ENCODE measurements at places on chromosomes 2 and 18.

DNA sequence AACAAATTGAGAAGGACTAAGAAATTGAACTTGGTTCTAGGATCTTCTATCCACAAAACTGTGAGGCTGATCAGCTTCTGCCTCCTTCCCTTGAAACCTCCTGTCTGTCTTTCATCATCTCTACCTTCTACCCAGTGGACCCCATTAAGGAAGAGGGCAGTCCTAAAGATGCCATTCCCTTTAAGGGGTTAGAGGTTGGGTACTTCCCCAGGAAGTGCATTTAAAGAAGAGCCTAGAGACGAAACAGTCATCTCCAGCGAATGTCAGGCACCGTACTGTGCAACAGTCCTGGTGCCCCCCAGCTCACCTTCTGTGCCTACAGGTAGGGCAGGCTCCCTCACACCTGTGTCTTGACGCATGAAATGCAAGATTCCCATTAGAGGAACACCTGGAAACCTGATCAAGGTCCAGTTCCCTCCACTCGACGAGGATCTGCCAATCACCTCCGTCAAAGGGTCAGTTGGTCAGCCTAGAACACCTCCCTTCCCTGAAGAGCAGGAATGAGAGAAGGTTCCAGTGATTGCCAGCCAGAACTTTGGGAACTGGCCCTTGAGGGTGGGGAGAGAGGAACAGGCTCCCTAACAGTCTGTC lies 20.9 kb downstream of the LOXHD1 start:
- no peak for DNase-seq

DNA sequence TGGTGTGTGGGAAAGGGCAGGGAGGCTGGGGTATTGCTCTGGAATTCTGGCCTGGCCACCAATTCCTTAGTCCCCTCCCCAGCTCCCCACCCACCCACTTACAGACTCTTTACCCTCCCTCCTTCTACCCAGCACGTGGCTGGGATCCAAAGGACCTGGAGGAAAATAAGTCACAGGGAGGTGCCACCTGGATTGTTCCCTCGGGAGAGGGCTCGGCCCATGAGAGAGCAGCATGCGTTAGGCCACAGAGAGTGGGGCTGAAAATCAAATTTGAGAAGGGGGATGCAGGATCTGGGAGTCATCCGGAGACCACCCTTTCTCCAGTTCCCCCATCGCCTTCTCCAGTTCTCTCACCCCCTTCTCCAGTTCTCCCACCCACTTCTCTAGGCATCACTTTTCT lies 3.0 kb downstream of the ASPRV1 start:
- DNase-seq, result no peak

GRCh38 chr2:224555823-224556366 lies 29.3 kb downstream of the CUL3 start:
- DNase-seq, result no peak

- DNase-seq, result no peak
Observed at GRCh38 chr2:64288321-64289193, 144.3 kb upstream of the PELI1 start.

- no peak for DNase-seq
Observed at GRCh38 chr18:9876867-9877654, 8.7 kb upstream of the TXNDC2 start.

- no peak for DNase-seq
Observed at GRCh38 chr2:55779459-55780421, 86.1 kb upstream of the PNPT1 start.

GRCh38 chr18:71374294-71375000 lies 1085.6 kb downstream of the SOCS6 start:
- DNase-seq, result no peak

DNA sequence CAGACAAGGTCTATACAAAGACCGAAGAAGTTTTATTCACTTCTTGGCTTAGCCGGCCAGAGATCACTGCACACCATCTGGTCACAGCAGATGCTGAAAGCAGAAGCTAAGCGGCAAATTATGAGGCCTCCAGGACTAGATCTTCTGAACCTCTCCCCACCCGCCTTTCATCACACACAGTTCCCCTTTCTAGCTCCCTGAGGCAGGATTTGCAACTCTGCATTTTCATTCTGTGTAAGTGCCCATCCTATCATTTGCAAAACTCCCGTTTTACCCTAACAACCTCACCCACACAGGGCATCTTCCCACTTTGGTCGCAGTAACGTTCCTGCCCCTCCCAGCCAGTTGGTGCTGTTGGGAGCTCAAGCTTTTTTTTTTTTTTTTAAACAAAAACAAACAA lies 3.1 kb upstream of the MOB1A start:
- no peak for DNase-seq

All from activated naive CD4-positive, alpha-beta T cell treated with Interleukin-2 at 50 U/mL for 16 hours (primary cell).